ENCODE measurements at places on chromosomes 2 and 18.

- no peak for DNase-seq
Observed at GRCh38 chr2:86218124-86218523, 18.9 kb downstream of the MRPL35 start.

GRCh38 chr18:13137670-13138419 lies 80.7 kb upstream of the LDLRAD4 start:
- DNase-seq = peak; percentile 40

GRCh38 chr2:143805666-143806065 lies 676.4 kb downstream of the ARHGAP15 start:
- no peak for DNase-seq

DNA sequence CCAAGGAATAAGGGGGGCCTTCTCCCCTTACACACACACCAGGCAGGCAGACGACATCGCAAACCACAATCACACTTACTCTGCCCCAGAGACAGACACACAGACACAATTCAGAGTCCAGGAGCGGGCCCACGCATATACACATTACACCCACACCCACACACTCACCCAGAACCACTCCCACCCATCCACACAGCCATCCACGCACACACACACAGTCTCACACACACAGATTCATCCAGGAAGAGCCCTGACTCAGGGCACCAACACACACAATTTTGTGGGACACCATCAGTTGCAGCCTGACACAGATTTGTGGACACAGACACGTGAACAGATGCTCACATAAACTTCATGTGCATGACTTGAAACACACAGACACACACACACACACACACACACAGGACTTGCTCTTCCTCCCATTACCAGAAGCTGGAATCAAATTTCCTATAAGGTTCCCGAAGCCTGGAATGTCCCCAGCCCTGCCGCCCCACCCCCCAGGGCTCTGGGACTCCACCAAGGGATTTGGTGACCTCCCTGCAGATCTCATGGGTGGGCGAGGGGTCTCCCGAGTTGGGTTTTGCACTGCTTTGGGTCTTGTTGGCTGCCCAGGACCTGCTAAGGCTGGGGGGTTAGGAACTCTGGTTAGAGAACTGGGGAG lies 23.5 kb downstream of the TNS1 start:
- DNase-seq = no peak

GRCh38 chr2:55165626-55166025 lies 66.5 kb downstream of the CLHC1 start:
- DNase-seq = no peak

DNA sequence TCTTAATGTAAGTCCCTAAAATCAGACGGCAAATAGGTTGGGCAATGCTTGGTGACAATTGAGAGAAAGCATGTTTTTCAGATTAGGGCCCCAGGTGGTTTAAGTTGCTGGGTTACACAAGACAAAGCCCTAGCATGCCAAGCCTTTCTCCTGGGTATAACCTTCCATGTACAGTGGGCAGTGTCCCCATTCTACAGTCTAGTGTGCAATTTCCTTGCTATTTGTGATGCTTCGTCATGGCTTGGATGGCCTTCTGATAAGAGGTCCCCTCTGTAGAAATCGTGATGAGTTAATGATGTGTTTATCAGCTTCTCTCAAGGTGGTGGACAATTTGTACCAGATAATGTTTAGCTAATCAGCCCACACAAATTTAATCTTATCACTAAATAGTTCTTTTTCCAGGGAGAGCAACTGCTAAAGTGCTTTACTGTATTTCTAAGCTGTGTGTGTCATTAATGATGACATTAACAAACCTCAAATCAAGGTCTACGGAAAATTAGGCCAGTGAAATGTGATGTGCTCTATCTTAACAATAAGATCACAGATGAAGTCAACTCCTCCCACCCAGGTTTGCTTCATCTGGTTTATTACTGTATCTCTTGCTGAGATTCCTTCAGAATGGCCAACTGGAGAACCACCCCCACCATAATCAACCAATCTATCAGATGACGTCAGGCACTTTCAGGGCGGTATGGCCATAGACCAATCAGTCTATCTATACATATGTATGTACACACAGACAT lies 61.7 kb downstream of the PLB1 start:
- no peak for DNase-seq

- no peak for DNase-seq
Observed at GRCh38 chr2:177078416-177078815, 134.2 kb upstream of the HNRNPA3 start.

DNA sequence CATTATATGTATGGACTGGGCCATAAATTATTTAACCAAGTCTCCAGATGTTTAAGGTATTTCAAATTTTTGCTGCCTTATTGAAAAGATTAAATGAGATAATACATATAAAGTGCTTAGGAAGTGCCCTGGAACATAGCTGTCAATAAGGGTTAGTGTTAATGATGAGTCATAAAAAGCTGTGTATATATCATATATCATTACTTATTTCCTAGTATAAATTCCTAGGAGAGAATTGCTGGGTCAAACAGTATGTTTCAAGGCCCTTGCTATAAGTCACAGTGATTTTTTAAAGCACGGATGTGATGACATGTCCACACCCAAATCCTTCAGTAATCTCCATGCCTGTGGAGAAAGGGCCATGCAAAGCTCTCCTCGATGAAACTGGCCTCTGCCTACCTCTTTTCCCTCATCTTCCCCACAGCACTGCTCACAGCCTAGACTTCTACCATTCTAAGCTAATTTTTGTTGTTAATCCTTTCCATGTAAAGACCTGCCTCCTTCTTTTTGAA lies 8.5 kb downstream of the ZNF2 start:
- DNase-seq = no peak
